Fibroblast of skin of left biceps (primary cell): ENCODE measurements at places on chromosomes 3 and 15.

- no peak for DNase-seq
These were observed 69.8 kb downstream of the SSUH2 start for GRCh38 chr3:8574670-8575322.

DNA sequence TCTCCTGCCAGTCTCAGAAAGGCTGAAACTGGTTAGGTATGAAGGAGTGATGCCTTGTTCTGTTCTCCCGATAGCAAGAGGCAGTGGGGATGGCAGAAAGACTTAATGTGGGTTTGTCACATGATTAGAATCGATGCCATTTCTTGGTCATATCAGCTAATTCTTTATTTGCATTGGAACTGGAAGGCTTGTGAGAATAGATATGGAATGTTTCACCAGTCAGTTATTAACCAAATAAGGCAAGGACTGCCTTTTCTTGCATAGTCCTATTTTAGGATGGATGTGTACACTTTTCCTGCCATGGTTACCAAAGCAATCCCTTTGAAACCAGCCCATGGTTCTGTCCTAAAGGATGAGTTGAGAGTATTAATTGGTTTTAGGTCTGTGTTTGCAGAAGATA is 33.7 kb downstream of the FILIP1L start:
- no peak for DNase-seq

DNA sequence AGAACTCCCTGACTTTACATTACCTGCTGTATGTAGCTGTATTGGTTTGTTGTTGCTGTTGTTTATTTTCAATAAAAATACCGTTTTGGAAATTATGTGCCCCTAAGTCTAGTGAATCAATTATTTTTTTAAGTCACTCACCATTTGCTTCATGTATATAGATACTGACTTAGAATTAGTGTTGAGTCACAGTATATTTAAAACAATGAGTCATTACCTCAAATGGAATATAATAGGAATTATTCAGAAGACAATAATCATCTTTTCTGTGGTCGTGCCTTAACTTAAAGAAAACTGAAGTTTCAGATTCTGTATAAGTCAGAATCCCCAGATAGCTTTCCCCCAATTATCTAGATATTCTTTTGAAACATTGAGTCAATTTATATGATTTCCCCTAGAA is 21.0 kb upstream of the ALDH1A2 start:
- DNase-seq, result no peak

GRCh38 chr3:46361408-46362283 is 7.7 kb downstream of the CCR2 start:
- no peak for DNase-seq

DNA sequence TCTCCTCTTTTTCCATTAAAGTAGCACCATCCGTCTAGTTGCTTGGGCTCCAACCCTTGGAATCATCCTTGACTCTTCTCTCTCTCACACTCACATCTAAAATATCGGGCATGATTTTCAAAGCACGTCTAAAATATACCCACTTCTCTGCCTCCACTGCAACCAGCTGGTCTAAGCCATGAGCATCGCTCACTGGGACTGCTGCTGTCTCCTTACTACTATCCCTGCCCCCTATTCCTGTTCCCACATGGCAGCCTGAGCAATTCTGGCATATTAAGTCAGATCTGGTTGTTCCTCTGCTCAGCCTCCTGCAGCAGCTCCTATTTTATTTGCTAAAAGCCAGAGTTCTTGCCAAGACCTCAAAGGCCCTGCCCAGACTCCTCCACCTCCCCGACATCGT is 53.7 kb downstream of the ST6GAL1 start:
- no peak for DNase-seq

GRCh38 chr3:184815046-184815930 is 3.3 kb downstream of the VPS8 start:
- no peak for DNase-seq

DNA sequence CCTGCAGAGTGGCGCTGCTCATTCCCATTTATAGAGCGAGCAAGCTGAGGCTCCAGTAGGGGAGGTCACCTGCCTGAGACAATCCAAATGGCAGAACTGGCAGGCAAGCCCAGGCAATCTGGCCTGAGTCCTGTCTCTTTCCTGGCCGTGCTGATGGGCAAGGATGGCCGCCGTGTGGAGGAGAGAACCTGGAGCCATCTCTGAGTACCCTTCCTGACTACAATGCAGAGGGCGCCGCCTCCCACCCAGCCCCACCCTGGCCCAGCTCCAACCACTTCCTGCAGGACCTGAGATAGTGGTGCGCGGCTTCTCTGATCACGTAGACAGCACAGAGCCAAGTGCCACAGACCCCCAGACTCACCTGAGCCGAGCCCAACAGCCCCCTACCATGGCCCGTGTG is 7.0 kb downstream of the TLR9 start:
- no peak for DNase-seq

DNA sequence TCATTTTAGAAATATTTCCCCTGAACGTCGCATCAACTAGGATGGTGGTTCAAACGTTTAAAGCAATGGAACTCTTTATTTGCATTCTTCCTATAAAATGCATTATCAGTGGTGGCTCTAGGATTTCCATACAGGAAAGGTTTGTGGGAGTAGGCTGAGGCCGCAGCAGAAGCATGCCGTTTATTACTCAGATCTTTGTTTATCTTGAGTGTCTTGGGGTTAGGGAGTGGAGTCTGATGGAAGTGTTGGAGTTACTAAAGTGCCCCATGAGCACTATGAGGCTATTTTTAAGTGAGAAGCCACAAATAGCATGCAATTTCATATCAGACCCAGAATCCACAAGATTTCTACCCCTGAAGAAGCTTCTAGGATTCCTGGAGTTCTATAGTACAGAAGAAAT is 26.2 kb downstream of the ATOSA start:
- no peak for DNase-seq

- DNase-seq, result no peak
These were observed 393.2 kb downstream of the ERC2 start for GRCh38 chr3:56075089-56075488.

DNA sequence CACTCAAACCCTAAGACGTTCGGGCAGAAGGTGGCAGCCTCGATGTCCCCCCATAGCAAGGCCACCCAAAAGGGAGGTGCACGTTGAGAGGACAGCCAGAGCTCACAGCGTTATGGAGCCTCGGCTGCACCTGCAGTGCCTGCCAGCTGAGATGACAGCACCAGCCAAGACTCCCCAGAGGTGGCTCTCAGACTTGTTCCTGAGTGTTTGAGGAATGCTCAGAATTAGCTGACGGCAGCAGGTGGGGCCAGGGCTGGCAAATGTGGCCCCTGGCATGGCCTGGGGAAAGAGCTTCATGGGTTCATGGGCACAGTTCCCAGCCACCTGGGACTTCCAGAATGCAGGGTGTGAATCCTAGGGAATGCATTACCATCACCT is 177.8 kb downstream of the KLF13 start:
- no peak for DNase-seq

- DNase-seq, result no peak
These were observed 227.6 kb downstream of the ADAMTS9 start for GRCh38 chr3:64460141-64460730.

DNA sequence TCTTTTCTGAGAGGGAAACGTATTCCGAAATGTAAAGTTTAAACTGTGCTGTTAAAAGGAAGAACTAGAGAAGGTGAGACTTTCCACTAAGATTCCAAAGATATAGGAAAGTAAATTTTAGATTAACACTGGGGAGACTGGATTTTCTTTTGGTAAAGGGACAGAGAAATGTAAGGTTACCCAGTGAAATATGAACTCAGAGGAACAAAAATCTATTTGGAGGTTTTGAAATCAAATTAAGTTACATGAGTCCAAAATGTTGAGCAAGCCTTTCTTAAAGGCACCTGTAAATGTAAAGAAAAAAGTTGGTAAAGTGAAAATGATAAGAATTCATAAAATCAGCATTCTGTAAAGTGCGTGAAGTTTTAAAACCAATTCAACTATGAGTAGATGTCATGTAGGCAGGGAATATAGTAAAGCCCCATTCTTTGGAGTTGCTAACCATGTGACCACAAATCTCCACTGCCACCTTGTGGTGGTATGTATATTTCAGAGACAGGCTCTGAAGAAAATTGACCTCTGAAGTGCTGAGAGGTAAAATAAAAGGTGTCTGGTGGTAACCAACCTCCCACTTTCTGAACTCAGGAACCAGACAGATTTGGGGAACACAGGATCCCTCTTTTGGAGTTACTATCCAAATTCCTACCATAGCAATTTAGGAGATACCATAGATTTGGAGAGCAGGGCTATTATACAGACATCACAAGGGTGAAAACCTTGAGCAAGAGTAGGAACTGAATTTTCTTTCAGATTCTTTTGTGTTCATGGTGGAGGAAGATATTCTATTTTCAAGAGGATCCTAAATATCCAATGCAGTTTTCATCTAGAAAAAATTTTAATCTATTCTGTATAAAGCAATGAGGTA is 215.3 kb downstream of the ROBO2 start:
- peak; percentile 13 for DNase-seq

GRCh38 chr3:119289404-119289770 is 4.8 kb upstream of the ARHGAP31 start:
- DNase-seq, result no peak

GRCh38 chr3:126476166-126477060 is 722 bp upstream of the ZXDC start:
- DNase-seq, result no peak

- no peak for DNase-seq
These were observed 436.8 kb downstream of the MFSD1 start for GRCh38 chr3:159238646-159239045.

DNA sequence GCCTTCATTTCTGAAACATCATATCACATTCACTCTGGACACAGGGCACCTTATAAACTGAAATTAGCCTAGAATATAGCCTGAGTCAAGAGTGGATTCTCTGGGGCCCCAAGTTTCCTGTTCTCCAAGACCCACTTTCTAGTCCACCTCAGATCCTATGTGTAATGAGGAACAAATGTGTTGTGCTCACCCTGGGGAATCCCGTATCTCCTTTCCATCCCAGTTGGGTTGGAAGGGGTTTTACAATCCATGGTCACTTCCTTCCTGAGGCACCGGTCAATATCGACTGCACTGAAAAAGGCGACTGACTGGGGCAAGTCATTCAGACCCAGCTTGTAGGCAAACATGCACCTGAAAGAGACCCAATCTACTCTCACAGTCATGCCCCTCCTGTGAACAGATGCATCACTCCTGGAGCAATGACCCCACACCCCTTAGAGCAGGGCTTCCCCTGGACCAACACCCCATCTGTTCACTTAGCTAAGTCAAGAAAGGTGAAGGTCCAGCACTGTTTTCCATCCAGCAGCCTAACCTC is 17.4 kb downstream of the POLG start:
- DNase-seq, result no peak

DNA sequence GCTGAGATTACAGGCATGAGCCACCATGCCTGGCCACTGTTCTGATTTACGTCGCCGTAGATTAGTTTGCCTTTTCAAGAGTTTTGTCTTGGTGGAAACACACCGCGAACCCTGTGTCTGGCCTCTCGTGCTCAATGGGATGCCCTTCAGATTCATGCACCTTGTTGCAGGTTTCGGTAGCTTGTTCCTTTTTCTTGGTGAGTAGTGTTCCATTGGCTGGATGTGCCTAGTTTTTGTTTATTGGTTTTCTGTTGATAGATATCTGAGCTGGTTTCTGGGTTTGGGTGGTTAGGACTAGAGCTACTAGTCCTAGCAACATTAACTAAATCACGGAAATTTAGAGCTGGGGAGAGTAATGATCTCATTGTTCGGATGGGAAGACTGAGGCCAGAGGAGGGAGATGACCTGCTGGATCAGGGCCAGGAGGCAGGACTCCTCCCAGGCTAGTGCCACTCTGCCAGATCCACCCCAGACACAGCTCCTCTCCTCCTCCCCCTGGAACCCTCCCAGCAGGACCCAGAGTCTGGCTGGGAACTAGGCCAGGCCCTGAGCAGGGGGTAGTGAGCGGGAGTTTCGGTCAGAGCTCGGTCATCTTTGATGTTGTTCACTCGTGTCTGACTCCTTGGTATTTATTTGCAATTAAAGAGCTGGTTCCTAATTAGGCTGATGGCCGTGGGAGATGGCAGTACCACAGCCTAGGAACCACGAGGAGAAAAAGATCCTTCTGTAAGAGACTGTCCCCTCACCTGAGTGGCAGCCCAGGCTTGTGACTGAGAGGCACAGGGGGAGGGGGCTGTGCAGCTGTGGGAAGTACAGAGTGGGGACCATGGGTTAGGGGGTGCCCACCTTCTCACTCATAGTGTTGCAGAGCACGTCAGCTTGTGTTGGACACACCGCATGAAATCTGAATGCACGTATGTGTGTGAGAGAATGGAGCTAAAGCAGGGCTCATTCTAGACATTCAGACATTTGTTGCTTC is 73.4 kb downstream of the SMAD6 start:
- no peak for DNase-seq

DNA sequence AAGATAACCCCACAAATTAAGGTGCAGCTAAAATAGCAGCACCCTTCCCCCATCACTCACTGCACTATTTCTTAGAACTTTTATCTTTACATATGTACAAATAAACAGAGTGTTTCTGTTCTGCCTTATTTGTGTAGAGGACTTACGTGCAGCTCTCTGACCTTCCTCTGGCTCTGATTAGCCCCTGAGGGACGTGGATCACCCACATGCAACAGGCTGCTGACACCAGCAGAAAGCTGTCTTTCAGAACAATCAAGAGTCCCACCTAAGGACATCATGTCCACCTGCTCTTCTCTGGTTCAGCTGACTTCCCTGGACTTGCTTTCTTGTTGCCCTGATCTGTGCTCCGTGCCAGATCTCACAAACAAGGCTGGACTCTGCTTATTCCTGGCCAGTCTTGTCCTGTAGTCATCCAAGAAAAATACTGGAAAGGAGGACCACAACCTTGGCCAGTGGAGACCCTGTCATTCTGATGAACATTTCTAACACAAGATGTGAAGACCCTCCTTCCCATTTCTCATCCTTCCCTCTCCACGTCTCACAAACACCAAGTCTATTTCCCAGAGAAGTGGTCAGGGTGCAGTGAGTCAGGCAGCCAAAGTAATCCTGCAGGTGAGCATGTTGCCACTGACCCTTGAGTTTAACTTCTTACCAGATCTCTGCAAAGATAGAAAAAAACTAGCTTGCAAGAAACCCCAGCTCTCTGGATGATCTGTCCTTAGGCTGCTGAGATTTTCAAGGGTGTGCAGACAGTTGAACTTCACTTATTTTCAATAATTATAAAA is 243.6 kb upstream of the ICE2 start:
- DNase-seq, result no peak

- peak; percentile 65 for DNase-seq
These were observed 411.2 kb downstream of the NAALADL2 start for GRCh38 chr3:175270198-175270837.

DNA sequence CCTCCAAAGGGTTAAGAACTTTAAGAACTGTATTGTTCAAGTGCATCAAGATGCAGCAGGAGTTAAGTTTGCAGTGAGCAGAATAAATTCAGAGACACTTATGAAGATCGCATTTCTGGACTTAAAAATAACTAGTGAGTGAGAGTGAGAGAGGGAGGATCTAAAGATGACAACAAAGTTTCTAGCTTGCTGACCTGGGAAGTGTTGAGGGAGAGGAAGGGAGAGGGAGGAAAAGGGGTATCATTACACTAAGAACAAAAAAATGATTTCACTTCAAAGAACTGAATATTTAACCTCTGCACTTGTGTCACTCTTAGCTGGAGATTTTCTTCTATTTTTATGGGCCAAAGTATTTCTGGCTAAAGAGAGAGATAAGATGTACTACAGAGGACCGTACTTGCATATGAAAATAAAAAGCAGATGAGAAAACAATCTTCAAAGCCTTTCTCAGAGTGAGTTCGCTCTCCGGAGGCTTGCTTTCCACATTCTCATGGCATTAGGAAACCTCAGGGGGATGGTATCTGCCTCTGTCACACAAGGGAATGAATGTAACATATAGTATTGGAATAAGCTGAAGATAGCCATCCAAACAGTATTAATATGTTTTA is 91.4 kb upstream of the TJP1 start:
- no peak for DNase-seq
